NCI-H1930 (cell line): ENCODE measurements at places on chromosomes 7 and 10.

DNA sequence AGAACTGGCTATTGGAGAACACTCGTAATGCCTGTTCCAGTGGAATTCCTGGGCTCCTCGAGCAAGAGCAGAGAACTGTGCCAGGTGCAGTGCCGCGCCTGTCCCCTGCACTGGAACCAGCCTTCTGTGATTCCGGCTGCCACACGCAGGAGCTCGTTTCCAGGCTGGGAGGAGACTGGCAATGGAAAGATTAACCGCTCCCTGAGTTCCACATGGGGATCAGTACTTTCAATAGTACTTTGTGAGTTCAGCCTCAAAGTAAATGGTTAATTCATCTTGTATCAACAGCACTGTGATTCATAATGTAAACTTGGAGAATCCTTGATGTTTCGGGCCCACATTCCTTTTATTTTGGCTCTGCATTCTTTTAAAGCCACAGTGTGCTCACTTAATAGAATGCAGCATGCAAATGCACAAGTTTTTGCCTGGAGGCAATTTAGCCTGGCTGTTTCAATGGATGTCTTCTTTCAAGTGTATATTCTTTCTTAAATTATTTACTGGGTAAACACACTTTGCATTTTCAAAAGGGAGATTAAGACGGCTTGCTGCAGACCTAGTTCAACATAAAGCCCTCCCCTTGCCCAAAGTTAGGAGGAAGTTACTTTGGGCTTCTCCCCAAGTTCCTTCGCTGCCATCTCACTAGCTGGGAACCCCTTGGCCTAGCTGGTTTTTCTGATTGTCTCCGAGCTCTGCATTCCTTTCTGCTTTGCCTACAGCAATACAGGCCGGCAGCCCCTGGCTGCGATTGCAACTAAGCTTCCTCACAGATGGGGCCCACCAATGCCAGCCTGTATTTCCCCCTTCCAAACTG lies 138.1 kb upstream of the TCF7L2 start:
- no peak for DNase-seq

GRCh38 chr10:127577376-127578258 lies 28.5 kb downstream of the NPS start:
- DNase-seq, result no peak

DNA sequence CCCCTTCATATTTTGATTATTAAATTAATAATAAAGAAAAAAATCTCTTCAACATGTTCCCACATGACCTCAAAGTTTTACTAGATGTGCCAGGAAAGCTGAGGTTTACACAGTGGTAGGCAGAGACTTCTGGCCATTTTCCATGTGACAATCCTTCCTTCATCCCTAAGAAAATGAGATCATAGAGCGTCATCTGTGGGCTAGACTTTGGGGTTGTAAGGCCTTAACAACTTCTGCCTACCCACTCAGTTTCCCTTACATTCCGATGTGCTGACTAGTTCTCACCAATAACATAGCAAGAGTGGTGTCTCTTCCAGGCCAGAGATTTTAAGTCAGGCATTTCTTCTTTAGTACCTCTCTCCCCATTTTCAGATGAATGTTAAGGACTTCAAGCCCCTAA lies 171.1 kb upstream of the PHF14 start:
- DNase-seq, result no peak

DNA sequence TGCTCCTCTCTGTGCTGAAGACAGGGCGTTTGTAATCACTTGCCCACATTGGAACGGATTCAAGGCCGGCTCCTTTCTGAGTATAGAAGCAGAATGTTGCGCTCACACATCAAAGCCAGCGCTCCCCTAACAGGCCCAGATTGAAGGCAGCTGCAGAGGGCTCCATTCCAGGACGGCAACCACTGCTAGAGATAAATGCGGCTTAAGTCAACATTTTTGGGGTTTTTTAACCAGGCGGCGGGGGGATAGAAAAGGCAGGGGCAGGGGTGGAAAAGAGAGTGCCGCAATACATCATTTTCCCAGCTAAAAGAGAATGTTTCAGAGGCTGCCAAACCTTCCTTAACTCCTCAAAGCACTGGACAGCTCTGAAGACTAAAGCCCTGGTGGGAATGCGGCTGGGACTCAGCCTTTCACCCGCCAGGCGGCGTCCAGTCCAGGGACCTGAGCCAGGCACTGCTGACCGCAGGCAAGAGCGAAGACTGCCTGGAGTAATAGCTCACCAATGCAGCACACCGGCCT lies 189.6 kb downstream of the TNS3 start:
- DNase-seq, result no peak

DNA sequence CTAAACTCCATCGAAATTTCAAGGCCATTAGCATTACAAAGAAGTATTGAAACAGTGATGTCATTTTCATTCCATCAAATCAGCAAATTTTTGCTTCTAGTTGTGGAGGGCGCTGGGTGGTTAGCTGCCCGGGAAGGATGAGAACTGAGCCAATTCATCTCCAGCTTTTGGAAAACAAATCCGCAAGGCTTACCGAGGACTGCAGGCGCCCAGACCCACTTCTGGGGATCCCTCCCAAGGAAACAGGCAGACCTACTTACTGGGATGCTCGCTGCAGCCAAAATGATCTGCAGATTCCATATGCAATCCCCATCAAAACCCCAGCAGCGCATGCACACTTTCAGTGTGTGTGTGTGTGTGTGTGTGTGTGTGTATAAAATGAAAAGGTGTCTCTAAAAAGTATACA lies 19.2 kb downstream of the TNRC18 start:
- DNase-seq, result no peak

DNA sequence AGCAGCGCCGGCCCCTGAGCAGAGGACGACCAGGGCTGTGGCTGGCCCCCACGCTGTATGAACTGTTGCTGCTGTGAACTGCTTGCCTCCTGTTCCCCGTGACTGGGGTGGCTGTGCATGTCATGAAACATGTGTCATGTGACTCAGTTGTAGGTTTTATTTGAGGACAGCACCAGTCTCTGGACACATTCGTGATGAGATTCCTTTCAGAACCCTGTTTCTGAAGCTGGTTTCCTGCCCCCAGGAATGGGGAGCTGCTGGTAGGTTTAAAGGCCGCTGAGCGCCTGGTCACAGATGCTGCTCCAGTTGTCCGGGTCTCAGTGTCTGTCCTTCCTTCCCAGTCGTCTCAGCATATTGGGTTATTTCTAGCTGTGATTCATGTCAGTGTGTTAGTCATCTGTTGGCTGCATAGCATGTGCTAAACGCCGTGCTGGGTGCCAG lies 79.1 kb upstream of the PPIF start:
- DNase-seq, result no peak

DNA sequence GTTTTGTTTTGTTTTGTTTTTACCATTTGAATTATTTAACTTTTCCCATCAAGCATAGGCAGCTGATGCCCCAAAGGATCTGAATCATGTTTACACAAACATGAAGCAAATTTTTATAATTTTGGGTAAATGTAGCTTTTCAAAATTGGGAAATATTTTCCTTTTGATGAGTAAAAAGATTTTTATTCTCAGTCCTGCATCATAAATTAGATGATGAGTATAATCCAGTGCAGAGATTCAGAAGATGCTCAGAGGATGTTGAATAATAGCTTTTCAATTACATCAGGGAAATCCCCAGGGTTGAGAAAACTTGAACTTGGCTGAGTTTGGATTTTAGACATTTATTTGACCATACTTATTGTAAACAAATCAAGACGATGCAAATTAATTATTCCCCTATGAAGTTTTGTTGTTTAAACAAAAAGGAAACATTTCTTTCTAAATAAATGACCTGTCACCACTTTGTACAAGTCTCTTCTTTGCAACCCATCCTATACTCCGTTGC lies 121.7 kb downstream of the FAM204A start:
- no peak for DNase-seq

DNA sequence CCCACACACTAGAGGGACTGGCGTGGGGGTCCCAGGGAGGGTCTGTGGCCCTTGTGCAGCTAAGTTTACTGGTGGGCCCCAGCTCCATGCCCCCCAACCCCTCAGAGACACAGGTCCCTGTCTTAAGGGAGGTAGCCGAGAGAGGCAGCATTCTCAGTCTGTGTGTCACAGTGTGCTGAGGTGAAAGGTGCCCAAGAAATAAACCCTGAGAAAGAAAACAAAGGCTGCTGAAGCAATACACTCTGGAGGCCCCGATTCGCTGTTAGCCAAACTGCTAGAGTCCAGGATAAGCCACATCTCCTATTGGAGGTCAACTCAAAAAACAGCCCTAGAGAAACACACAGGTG lies 28.6 kb upstream of the NDST2 start:
- DNase-seq, result no peak

DNA sequence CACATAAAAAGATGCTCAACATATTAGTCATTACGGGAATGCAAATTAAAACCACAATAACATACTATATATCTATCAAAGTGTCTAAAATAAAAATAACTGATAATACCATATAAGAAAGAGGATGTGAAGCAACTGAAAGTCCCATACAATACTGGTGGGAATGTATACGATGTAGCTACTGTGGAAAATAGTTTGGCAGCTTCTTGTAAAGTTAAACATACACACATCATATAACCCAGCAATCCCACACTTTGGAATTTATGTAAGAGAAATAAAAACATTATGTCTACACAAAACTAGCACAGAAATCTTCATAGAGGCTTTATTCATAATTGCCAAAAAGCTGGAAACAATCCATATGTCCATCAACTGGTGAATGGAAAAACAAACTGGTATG lies 10.5 kb upstream of the COMMD3 start:
- DNase-seq, result no peak

DNA sequence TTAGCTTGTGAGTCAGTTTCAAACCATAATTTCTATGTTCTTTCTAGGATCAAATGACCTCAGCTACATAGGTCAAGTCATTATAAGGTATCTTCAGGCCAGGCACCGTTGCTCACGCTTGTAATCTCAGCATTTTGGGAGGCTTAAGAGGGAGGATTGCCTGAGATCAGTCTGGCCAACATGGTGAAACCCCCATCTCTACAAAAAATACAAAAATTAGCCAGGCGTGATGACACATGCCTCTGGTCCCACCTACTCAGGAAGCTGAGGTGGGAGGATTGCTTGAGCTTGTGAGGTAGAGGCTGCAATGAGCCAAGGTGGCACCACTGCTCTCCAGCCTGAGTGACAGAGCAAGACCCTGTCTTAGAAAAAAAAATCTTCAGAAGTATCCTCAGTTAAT lies 362.3 kb downstream of the GATA3 start:
- no peak for DNase-seq

GRCh38 chr10:116121640-116122525 lies 151.1 kb downstream of the GFRA1 start:
- no peak for DNase-seq

GRCh38 chr7:129906700-129907099 lies 46.1 kb downstream of the UBE2H start:
- no peak for DNase-seq

- DNase-seq, result no peak
These were observed 38.4 kb upstream of the PSAP start for GRCh38 chr10:71889388-71889987.

GRCh38 chr7:108454674-108455550 lies 1.3 kb downstream of the NRCAM start:
- DNase-seq, result peak; percentile 28

DNA sequence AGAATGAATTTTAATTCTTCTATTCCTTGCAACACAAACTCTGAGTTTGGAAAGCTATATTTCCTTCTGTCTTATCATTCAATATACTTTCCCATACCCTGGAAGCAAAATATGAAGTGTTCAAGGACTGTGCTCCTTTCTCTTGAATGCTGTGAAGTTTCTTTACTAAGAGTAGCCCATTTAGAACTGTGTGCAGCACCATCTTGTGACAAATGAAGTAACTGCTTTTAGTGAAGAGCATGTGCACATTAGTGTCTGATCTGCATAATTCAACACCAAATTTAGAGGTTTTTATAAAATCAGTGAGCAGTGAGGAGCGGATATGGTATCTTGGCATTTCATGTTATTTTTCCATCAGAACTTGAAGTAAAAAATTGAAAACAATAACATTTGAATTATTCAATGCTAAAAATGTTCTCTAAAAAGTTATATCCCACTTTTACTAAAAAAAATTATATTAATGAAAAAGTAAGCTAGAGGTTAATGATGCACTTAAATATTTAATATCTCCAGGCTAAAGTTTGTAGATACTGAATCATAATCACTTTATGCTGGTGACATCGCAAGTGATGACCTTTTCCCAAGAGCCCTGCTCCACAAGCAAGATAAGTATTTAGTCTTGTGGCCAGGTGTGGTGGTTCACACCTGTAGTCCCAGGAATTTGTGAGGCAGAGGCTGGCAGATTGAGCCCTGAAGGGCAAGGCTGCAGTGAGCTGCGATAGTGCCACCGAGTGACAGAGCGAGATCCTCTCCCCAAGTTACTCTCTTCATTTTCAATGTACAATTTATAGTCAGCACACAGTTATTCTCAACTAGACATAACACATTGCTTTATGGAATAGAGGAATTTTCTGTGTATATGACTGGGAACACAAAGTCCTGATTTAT lies 108.8 kb upstream of the PCLO start:
- peak; percentile 22 for DNase-seq

DNA sequence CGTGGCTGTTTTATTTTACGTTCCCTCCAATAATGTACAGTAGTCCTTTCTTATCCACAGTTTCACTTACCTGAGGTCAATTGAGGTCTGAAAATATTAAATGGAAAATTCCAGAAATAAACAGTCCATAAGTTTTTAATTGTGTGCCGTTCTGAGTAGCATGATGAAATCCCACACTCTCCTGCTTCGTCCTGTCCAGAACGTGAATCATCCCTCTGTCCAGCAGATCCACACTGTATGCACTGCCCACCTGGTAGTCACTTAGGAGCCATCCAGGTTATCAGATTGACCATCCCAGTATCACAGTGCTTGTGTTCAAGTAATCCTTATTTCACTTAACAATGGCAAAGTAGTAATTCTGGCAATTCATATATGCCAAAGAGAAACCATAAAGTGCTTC lies 46.3 kb downstream of the STARD3NL start:
- DNase-seq, result no peak

- DNase-seq, result no peak
These were observed 393.9 kb downstream of the NXPH1 start for GRCh38 chr7:8827329-8827728.

GRCh38 chr10:22438711-22439110 lies 93.4 kb downstream of the SPAG6 start:
- DNase-seq, result no peak

GRCh38 chr7:158655507-158655906 lies 49.1 kb downstream of the NCAPG2 start:
- DNase-seq, result no peak

DNA sequence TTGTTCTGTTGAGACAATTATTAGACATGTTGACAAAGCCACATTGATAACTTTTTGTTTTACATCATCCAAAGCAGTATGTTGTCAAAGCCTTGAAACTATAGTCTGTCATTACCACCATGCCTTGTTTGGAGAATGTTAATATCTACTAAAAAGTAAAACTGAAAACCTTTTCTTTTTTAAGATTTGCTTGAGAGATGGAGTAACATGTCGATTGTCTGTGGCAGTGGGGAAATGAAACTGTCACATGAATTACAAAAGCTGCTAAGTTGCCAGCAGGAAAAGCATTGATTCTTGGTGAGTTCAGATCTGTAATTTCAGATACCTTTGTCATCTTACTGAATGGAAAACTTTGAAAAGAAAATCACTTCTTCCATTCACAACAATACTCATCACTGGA lies 69.1 kb downstream of the TFPI2 start:
- no peak for DNase-seq
